Vagina (tissue), 2 donors: ENCODE measurements at places on chromosomes 2 and 18.
A peak's percentile ranks its signal among the peaks of the same experiment; 100 is the strongest.

- H3K27ac ChIP-seq = no peak overlapping the region
- no peaks in the 10 kb centered on the region for H3K4me1 ChIP-seq
- no peak overlapping the region for H3K4me3 ChIP-seq
- H3K27me3 ChIP-seq = no peaks in the 10 kb centered on the region
- H3K36me3 ChIP-seq = no peaks in the 10 kb centered on the region
These were observed 211.5 kb downstream of the RAD51AP2 start for GRCh38 chr2:17306706-17307105.

- no peaks in the 10 kb centered on the region for H3K4me1 ChIP-seq
- no peaks in the 10 kb centered on the region for H3K36me3 ChIP-seq
- no peak for DNase-seq
- no peak overlapping the region for H3K27ac ChIP-seq
These were observed 103.1 kb upstream of the MAPRE2 start for GRCh38 chr18:34938090-34938489.

GRCh38 chr2:8394569-8395359, 287.1 kb upstream of the ID2 start:
- no peaks in the 10 kb centered on the region for H3K27me3 ChIP-seq
- H3K27ac ChIP-seq = no peak overlapping the region
- DNase-seq = no peak
- no peak overlapping the region for H3K4me3 ChIP-seq
- H3K4me1 ChIP-seq = no peaks in the 10 kb centered on the region
- no peaks in the 10 kb centered on the region for H3K36me3 ChIP-seq

DNA sequence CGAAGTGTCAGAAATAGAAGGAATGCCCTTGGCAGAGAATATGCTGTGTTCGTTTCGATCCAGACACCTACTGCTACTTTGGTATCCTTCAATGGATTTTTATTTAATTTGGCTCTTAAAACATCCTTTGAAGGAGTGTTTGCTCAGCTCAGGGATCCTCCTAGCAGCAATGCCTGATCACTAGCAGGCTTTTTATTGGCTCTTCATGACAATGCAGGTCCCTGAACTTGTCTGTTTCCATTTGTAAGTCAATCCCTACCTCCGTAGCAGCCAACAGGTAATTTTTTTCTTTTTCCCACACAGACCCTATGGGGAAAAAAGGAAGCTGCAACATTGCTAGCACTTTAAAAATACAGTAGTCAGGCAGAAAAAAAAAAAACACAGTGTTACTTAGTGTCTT, 366.2 kb upstream of the LRRTM1 start:
- no peaks in the 10 kb centered on the region for H3K4me1 ChIP-seq
- DNase-seq = no peak
- no peak overlapping the region for H3K27ac ChIP-seq
- no peaks in the 10 kb centered on the region for H3K36me3 ChIP-seq
- H3K4me3 ChIP-seq = no peak overlapping the region

- no peak overlapping the region for H3K27ac ChIP-seq
- H3K4me3 ChIP-seq = no peak overlapping the region
- peaks cover 23% of the 10 kb centered on the region for H3K4me1 ChIP-seq
- no peaks in the 10 kb centered on the region for H3K27me3 ChIP-seq
- H3K36me3 ChIP-seq = no peaks in the 10 kb centered on the region
These were observed 11.7 kb upstream of the FHL2 start for GRCh38 chr2:105410554-105410953.

DNA sequence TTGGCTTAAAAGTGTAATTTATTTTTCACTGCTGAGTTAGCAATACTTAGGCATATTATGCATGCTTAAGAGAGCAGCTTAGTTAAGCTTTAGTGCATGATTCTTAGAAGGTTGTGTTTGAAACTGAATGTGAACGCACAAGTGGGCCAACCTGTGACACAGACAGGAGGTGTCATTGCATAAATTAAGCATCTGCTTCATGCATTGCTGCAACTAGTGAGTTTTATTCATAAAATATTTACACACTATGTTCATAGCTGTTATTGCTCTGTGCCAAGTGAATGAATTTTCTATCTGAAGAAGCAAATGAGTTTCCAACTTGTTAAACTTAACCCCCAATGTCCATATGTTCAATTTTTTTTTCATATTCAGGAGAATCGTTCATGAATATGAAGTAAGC, 806.4 kb downstream of the GALR1 start:
- H3K27me3 ChIP-seq = no peaks in the 10 kb centered on the region
- H3K36me3 ChIP-seq = no peaks in the 10 kb centered on the region
- no peaks in the 10 kb centered on the region for H3K4me1 ChIP-seq
- H3K27ac ChIP-seq = no peak overlapping the region

DNA sequence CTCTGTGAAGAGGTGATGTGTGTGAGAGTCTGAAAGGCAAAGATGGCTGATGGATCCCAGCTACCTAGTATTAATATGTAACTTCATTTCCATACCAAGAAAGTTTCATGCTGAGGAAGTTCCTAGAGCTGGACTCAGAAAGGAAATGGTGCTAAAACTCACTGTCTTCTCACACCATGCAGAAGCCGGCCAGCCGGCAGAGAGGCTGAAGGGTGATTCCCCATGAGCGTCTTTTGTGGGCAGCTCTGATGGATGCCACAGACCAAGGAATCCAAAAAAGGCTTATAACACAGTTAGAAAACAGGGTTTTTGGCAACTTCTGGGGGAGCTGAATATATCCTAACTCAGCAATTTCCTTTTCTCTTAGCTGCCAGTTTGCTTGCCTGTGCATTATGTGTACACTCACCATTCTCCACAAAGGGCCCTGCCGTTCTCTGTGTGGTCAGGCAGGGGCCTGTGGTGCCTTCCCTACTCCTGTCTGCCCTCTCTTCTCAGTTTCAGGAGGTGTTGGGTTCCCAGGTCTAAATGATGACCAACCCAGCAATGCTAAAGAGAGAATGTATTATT, 289.4 kb downstream of the MTX2 start:
- H3K4me3 ChIP-seq = no peak overlapping the region
- no peaks in the 10 kb centered on the region for H3K27me3 ChIP-seq
- no peaks in the 10 kb centered on the region for H3K4me1 ChIP-seq
- no peak for DNase-seq

DNA sequence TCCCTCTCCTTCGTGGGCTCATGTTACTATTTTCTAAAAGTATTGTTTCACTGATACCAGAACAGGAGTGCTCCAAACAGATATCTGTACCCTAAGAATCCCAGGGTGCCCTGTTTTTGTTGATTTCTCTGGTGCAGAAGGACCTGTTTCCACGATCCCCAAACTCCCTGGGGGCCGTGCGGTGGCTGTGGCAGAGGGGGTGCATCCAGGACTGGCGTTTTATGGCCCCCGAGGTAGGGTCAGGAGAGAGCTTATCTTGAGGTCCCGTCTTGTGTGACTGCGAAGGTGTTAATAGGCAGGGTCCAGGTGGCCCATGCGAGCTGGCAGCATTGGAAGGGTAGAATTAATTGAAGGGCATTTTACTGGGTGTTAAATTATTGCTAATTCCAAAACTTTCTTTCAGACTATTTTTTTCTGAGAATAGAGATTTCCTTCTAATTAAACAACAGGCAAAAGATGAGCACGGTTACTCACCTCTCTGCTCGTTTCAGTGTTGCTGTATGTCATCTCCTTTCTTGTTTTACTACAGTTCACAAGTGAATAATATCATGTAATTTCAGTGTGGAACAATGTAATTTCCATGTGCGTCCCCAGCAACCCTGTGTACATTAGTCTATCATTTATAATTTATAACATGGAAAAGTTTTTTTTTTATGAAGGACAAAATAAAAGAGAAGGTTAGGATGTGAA, 8.2 kb downstream of the TWIST2 start:
- H3K4me3 ChIP-seq = peak overlapping the region; percentile 27
- no peaks in the 10 kb centered on the region for H3K36me3 ChIP-seq
- H3K4me1 ChIP-seq = peaks cover 28% of the 10 kb centered on the region
- no peak for DNase-seq
- peak overlapping the region; percentile 94 for H3K27ac ChIP-seq

- H3K27ac ChIP-seq = no peak overlapping the region
- H3K36me3 ChIP-seq = no peaks in the 10 kb centered on the region
- H3K27me3 ChIP-seq = no peaks in the 10 kb centered on the region
- H3K4me3 ChIP-seq = no peak overlapping the region
- no peak for DNase-seq
- no peaks in the 10 kb centered on the region for H3K4me1 ChIP-seq
These were observed 45.5 kb downstream of the EML4 start for GRCh38 chr2:42214669-42215068.

DNA sequence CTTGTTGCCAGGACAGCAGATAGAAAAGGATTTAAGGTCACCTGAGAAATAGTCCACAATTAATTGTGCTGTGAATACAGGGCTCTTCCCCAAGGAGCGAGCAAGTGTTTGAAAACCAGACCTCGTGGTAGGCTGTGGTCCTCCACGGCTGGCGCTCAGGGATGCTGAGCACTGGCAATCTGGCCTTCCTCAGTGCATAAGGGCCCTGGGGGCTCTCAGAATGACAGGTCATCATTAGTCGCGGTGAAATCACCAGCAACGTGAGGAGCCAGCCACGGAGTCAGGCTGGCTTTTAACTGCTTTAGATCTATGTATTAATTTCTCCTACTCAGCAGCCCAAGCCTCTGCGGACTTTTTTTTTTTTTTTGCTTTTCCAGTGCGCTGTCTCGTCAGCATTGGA, 148.5 kb downstream of the FHOD3 start:
- no peak for DNase-seq
- no peaks in the 10 kb centered on the region for H3K36me3 ChIP-seq
- no peak overlapping the region for H3K4me3 ChIP-seq
- H3K27ac ChIP-seq = no peak overlapping the region
- no peaks in the 10 kb centered on the region for H3K27me3 ChIP-seq
- no peaks in the 10 kb centered on the region for H3K4me1 ChIP-seq

GRCh38 chr2:102000813-102001766, 9.3 kb downstream of the IL1R2 start:
- no peak for DNase-seq
- H3K36me3 ChIP-seq = no peaks in the 10 kb centered on the region
- no peaks in the 10 kb centered on the region for H3K27me3 ChIP-seq
- H3K27ac ChIP-seq = no peak overlapping the region
- H3K4me3 ChIP-seq = no peak overlapping the region
- peaks cover 12% of the 10 kb centered on the region for H3K4me1 ChIP-seq

DNA sequence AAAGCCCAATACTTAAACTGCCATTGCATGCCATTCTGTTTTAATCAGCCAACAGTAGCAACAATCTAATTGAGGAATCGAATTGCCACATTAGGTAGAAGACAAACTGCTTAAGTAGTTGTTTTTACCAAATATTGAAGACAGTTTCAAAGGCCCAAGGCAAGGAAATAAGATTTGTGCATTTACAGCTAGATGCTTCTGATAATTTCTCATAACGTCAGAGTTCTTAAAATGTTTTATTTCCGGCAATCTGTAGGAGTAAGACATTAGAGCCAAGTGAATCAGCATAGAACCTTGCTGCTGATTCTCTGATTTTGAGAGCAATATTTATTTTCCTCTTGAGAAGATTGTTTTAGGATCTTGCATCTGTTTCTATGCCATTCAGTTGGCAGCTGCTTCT, 174.3 kb downstream of the RBM43 start:
- no peak overlapping the region for H3K27ac ChIP-seq
- no peak for DNase-seq
- no peaks in the 10 kb centered on the region for H3K4me1 ChIP-seq
- no peaks in the 10 kb centered on the region for H3K36me3 ChIP-seq
- H3K4me3 ChIP-seq = no peak overlapping the region

- H3K4me1 ChIP-seq = peaks cover 12% of the 10 kb centered on the region
- H3K27ac ChIP-seq = no peak overlapping the region
- no peaks in the 10 kb centered on the region for H3K27me3 ChIP-seq
- H3K4me3 ChIP-seq = no peak overlapping the region
- DNase-seq = no peak
- no peaks in the 10 kb centered on the region for H3K36me3 ChIP-seq
These were observed 115.6 kb downstream of the IRS1 start for GRCh38 chr2:226683944-226684562.

DNA sequence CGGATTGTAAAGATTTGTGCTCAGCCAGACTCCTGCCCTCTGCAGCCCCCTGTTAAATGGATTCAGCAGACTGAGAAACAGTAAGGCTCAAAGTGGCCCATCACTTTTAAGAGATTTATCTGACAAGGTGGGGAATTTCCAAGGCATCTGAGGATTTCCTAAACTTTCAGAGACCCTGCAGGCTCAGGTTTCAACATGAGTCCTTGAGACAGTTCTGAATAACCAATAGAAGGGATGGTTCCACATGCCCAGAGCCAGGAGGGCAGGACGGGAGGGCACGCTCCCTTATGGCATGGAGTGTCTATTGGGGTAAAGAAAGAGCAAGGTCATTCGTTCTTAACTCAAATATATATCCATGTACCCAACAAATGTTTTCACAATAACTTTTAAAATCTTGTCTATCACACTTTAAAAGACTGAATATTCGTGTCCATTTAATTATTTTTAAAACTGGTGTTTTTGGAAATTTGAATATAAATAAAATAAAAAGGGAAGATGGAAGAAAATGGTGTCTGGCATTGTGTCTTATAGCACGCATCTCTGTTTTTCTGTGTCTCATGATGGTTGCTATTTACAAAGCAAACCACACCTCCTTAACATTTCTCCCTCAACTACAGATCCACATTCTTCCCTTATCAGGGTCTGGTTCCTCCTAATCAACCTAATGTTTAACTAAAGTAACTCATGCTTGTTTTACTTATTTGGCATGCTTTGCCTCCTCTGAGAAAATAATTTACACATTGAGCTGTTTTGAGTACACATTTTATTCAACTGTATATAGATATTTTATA, 56.0 kb upstream of the DSG1 start:
- no peak for DNase-seq
- no peak overlapping the region for H3K4me3 ChIP-seq
- no peaks in the 10 kb centered on the region for H3K36me3 ChIP-seq
- no peaks in the 10 kb centered on the region for H3K27me3 ChIP-seq
- H3K27ac ChIP-seq = no peak overlapping the region

- H3K27me3 ChIP-seq = no peaks in the 10 kb centered on the region
- no peaks in the 10 kb centered on the region for H3K36me3 ChIP-seq
- DNase-seq = no peak
- no peak overlapping the region for H3K27ac ChIP-seq
- no peak overlapping the region for H3K4me3 ChIP-seq
These were observed 219.6 kb downstream of the CD226 start for GRCh38 chr18:69727912-69728572.

DNA sequence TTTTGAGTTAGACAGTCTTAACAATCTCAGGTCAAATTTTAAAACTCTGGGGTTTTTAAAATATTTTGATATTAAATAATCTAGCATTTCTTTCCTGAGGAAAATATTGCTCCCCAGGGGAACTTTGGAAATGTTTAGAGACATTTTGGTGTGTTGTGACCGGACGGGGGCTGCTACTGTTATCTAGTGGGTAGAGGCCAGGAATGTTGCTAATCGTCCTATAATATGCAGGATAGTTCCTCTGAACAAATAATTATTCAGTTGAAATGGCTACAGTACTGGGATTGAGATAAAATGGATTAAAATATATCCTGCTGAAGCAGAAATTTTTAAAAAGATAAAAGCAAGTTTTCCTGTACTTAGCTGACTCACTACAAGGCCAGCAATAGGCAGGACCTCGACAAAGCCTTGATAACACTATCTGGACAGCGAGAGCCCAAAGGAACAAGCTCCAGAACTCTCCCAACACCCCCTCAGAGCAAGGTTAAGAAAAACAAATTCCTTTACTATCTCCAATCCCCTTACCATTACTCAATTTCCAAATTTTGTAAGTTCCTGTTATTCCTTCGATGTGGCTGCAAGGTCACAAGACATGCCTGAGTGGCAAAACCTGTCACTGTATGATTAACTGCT, 1407.4 kb downstream of the SUCLG1 start:
- H3K27me3 ChIP-seq = no peaks in the 10 kb centered on the region
- no peak overlapping the region for H3K27ac ChIP-seq

- no peaks in the 10 kb centered on the region for H3K4me1 ChIP-seq
- no peaks in the 10 kb centered on the region for H3K36me3 ChIP-seq
- H3K27ac ChIP-seq = no peak overlapping the region
- H3K27me3 ChIP-seq = no peaks in the 10 kb centered on the region
- no peak overlapping the region for H3K4me3 ChIP-seq
These were observed 227.6 kb upstream of the ETAA1 start for GRCh38 chr2:67169417-67170140.
